Activated T-cell treated with anti-CD3 and anti-CD28 coated beads for 24 hours (primary cell): ENCODE measurements at places on chromosomes 16 and 17.

DNA sequence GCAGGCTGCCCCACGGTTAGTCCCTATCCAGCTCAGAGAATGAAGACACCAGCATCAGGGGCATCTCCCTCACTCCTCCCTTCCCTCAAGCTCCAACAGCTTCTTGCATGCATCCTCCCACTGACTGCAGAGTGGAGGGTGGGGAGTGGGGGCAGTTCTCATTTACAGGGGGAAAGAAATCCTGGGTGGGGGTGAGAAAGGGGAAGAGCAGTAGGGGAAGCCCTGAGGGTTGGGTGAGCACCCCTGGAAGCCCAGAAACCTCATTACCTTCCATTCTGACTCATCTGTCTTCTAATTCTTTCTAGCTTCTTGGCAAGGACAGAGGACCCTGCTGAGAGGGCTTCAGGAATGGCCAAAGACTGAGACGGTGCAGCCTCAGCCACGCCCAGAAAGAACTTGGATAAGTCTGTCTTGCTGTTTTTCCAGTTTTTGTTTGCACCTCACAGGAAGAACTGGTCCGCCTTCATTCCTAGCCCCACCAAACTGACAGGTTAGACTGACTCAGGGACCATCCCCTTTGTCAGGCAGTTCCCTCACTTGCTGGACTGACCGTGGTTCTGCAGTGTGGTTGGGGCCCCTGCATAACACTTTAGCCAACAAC lies 52.5 kb upstream of the WSB1 start:
- DNase-seq, result no peak

DNA sequence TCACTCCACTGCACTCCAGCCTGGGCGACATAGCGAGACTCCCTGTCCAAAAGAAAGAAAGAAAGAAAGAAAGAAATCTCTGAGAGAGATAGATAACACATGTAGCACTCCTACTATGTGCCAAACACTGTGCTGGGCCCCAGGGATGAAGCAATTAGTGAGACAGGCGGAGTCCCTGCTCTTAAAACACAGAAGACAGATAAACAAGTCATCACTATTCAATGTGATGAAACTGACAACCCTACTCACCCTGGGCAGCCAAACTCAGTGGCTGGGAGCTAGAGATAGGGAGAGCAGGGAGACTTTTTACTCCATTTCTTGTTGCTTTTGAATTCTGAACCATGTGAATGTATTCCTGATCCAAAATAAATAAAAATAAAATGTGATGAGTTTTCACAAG lies 35.2 kb upstream of the GOSR2 start:
- no peak for DNase-seq

DNA sequence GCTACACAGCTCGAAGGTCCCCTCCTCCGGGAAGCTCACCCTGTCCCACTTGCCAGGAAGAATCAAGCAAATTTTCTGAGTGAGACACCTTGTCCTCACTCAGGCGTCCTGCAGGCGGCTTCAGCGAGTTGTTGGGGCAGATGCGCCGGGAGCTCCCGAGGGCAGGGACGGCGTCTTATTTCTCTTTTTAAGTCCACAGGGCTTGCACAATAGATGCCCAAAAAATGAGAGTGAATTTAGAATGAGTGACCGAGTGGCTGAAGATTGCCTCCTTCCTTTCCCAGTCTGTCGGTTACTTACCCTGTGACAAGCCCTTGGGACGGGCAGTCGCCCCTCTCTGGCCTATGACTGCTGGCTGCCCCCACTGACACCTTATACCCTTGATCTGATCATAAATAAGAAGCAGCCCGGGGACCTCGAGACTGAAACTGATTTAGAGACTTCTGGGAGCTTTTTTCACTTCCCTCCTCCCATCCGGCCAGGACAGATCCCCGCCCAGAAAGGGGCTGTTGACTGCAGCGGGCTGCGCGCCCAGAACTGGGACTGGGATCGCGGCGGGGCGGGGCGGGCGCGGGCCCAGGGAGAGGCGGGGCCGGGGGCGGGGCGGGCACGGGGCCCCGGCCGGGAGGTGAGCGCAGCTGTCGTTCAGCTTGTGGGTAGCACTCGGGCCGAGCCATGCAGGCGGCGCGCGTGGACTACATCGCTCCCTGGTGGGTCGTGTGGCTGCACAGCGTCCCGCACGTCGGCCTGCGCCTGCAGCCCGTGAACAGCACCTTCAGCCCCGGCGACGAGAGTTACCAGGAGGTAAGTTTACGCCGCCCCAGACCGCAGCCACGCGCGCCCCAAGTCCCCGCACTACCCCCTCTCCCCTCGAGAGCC lies at the start of gene TTYH2:
Gene TTYH2, plus strand, starts transcription at position 659 of the 879 bp plus-strand sequence. Its CDS starts 17 bp downstream, at position 676.
- peak; percentile 61 for DNase-seq

DNA sequence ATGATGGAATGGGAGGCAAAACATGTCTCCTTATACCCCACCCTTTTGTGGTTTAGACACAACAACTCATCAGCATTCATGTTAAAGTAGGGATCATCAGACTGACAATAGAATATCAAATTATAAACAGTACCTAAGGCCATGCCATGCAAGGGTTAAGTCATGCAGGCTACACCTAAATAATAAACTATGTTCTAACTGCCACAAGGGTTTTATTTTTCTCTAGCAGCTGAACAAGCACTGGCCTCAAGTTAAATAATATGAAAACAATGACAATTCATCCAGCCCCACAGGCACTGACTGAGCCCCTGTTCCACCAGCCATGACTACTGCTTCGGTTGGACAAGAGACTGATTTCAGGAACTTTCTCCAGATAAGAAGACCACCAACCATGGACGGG lies 164.5 kb upstream of the PIRT start:
- DNase-seq, result no peak
